ENCODE measurements at places on chromosomes 5 and 9.

DNA sequence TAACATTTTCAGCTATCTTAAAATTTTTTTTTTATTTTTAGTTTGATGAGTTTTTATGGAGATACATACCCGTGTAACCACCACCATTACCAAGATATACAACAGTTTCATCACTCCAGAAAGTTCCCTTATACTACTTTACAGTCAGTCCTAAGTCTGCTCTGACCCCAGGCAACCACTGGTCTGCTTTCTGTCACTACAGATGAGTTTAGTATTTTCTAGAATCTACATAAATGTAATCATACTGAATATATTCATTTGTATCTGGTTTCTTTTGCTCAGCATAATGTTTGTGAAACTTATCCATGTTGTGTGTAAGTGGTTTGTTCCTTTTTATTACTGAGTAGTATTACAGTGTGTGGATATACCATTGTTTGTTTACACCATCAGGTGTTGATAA lies 127.8 kb downstream of the GAS1 start:
- DNase-seq, result no peak

- no peak for DNase-seq
Measured at GRCh38 chr5:67934976-67935375, 280.6 kb upstream of the PIK3R1 start.

- no peak for DNase-seq
Measured at GRCh38 chr5:126414874-126415502, 8.2 kb upstream of the GRAMD2B start.

DNA sequence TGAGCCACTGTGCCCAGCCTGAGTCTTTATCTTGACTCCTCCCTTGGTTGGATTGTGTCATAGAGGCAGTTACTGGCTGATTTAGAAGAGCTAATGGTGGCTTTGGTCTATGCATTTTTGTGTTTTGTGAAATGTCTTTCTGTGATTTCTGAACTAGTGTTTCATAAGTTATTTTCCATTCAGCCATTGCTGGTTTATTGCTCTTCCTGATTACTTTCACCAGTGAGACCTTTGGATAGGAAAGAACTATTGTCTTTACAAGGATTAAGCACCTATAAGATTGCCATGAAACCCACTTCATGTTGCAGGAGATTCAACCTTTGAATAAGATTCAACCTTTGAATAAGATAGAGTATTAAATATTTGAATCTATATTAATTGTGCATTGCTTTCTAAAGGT lies 8.7 kb upstream of the HAPLN1 start:
- DNase-seq, result no peak

- DNase-seq, result no peak
Measured at GRCh38 chr5:40240111-40240510, 439.6 kb upstream of the PTGER4 start.

- DNase-seq, result no peak
Measured at GRCh38 chr5:53463909-53464621, 16.4 kb upstream of the FST start.

GRCh38 chr9:138045541-138046490 lies 168.2 kb downstream of the CACNA1B start:
- no peak for DNase-seq

DNA sequence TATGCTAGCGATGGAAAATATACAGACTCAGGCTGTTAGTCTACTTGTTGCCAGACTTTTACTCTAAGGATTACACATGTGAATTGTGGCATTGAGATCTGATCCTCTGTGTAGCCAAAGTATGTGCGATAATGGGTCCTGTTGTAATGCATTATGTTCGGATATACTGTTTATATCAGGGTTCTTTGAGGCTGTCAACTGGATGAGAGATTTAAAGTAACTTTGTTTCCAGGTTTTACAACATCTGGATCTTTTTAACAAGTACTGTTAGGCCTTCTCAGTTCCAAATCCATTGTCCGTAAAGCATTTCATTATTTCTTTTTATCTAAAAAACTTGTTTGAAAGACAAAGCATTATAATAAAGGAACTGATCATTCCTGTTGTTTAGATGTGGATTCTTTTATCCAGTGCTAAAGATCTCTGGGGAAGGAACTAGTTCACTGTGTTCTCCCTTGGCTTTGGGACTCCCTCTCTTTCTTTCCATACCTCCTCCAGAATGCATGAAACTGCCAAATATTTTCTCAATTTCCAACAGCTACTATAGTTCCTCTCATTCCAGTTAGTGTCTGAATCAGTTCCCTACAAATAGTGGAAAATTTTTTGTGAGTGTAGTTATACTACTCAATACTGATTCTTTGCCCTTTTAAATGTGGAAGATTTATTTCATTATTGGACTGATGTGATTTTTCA lies 68.8 kb downstream of the HACD4 start:
- no peak for DNase-seq

- DNase-seq, result no peak
Measured at GRCh38 chr5:133409210-133409674, 203.1 kb downstream of the FSTL4 start.

DNA sequence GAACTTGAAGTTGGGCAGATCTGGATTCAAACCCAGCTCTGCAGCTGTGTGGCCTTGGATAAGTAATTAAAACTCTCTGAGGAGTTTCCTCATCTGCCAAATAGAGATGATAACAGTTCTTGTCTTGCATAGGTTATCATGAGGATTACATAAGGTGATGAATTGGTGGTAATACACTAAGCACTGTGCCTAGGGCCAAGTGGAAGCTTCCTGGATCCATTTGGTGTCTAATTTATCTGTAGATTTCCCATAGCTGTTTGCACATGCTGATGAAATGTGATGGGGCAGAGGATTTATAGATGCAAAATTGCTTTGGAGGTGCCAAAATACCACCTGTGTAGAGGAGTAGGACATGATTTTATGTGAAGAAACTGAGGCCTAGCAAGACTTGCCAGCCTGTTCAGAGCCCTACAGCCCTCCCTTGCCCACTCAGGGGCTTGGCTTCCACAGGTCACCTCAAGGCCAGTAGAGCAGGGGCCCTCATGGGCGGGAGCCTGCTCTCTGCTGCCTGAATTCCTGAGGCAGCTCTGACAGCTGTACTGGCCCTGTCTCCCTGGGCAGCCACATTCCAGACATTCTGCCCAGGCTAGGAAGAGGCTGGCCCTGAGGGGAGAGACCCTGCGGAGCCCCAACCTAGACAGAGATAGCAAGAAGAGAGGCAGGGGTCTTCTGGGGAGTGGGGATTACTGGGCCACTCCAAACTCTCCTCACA lies 5.9 kb upstream of the FAT2 start:
- peak; percentile 54 for DNase-seq

DNA sequence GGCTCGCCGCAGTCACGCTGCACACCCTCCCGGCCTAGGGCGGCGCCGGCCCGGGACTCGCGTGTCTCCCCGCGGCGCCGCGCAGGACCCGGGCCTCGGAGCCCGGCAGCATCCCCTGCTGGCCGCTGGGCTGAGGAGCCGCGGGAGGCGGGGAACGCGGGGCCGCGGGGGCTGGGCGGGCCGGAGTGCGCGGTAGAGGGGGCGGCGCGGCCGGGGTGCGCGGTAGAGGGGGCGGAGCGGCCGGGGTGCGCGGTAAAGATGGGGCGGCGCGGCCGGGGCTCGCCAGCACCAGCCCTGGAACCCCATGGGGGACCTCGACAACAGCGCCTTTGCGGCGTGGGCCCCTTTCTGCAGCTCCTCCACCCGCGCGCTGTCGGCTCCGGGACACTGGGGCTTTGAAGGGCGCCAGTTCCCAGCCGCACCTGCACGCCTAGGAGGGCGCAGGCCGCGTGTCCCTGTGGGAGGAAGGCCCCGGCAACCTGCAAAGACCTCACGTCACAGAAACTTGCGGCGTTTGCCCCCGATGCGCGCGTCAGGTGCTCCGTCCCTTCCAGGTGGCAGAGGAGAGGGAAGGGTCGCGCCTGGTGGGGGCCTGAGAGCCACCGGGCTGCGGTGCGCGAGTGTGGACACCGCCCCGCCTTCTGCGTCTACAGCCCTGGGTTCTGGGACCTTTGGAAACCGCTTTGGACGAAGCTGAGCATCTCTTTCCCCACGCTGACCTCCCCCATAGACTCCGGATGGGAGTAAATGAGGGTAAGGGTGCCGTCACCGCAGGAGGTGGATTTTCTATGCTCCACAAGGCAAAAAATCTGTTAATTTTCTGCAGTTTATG lies 49.6 kb downstream of the NSUN2 start:
- no peak for DNase-seq

- no peak for DNase-seq
Measured at GRCh38 chr5:113043491-113043931, 66.9 kb downstream of the DCP2 start.

- no peak for DNase-seq
Measured at GRCh38 chr9:128372188-128372641, 1.0 kb downstream of the URM1 start.

- peak; percentile 92 for DNase-seq
Measured at GRCh38 chr9:136996361-136997292, at the start of gene CLIC3. Gene CLIC3 (minus strand): TSS chr9:136996568. CDS start chr9:136996543, 25 bp downstream.

GRCh38 chr9:120531683-120532300 lies 48.2 kb downstream of the CDK5RAP2 start:
- DNase-seq, result peak; percentile 82

DNA sequence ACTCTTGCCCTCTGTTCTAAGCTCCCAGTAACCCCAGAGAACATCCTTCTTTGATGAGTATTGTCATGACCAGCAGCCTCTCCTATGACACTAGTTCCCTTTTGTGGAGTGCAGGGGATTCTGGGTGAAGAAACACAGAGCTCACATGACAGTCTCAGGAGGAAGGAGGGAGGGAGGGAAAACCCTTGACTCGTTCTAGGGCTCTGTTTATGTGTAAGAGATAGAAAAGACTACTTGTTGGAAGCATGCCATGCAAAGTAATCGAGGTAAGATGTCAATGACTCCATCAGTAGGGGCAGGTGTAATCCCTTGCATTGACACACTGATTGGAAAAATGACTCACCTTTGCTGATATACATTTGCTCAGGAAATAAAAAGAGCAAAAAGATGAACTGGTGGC lies 190.2 kb upstream of the ELL2 start:
- DNase-seq, result no peak

DNA sequence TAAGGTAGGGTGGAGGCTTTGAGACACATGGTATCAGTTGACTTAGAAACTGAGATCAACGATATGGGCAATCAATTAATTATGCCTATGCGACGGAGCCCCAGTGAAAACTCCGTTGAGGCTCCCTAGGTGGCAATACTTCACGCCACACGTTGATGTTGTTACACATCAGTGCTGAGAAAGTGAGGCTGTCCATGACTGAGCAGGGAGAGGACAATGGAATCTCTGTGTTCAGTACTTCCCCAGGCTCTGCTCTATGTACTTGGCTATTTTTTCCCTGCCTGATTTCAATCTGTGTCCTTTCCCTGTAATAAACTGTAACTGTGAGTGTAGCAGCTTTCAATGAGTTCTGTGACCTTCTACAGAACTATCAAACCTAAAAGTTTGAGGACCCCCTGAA lies 211.7 kb downstream of the SNCAIP start:
- peak; percentile 5 for DNase-seq

DNA sequence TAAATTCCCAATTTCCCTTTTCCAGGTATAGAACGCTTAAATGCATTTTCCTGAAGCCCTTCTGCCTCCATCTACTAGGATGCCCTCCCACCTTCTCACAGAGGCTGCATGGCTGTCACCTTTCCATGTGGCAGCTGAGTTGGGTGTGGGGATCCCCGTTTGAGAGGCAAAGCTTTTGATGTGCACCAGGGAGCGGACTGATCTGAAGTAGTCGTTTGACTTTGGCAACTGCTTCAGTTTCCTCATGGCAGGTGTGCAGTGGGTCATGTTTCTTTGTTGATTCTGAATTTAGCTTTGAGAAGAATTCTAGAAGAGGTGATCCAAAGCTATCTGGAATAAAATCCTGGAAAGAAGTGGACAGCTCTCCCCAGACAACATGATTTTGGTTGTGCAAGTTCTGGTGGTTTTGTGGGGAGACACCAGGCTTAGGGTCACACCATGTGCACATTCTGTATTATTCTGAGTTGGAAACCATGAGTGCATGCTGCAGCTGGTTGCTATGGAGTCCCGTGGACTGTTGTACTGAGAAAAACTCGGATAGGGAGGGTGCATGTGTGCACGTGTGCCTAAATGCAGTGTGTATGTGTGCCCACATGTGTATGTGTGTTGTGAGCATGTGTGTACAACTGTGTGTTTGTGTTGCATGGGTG lies 63.5 kb downstream of the GADD45G start:
- DNase-seq, result no peak
